SJCRH30 (cell line): ENCODE measurements at places on chromosomes 3 and 15. TPM values are rescaled to one million over a fixed set of nuclear protein-coding genes. Genes with fewer than 3 reads are reported as not detected.

- H3K4me1 ChIP-seq, result no peaks in the 10 kb centered on the region
- H3K27me3 ChIP-seq, result no peaks in the 10 kb centered on the region
- no peak overlapping the region for H3K4me3 ChIP-seq
- H3K27ac ChIP-seq, result no peak overlapping the region
These were observed 34.3 kb upstream of the ANKDD1A start for GRCh38 chr15:64877435-64877834.

Gene TGM5
- not detected in 2 replicates for total RNA-seq

Gene RPP14
- total RNA-seq, result 15.1 and 15.2 TPM in 2 replicates

DNA sequence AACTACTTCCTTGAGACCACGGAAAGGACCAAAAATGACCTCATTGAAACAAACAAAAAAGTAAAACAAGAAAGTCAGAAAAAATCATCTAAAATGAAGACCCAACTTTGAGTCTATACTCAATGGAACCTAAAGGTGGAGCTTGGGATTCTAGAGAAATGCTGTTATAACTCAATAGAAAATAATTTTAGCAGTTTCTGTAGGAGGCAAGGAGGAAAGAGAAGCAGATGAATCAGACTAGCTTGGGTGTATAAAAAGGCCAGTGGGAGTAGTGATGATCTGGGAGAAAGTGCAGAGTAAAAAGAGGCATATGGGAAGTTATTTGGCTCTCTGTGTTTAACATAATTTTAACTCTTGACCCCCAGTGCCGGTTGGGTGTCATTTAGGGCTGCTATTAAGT, 94.4 kb downstream of the TMCO5A start:
- H3K4me3 ChIP-seq, result no peak overlapping the region
- H3K4me1 ChIP-seq, result no peaks in the 10 kb centered on the region
- no peaks in the 10 kb centered on the region for H3K27me3 ChIP-seq
- H3K36me3 ChIP-seq, result no peaks in the 10 kb centered on the region

DNA sequence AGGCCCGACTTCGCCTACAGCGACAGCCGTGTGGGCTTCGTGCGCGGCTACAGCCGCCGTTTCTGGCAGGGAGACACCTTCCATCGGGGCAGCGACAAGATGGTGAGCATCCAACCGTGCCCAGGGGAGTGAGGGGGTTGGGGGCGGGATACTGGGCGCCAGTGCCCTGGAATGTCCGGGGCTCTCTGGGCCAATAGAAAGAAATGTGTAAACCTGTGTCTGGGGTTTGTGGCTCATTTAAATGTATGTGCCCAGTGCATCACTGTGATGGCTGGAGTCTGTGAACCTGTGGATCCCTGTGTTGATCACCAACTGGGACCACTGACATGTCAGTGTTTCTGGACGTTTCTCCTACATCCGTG, 423 bp downstream of the CHAC1 start:
- no peak overlapping the region for H3K27ac ChIP-seq
- no peaks in the 10 kb centered on the region for H3K27me3 ChIP-seq
- no peaks in the 10 kb centered on the region; the same call in 1 of the 2 replicates for H3K36me3 ChIP-seq
- peak overlapping the region; percentile 69 for H3K4me3 ChIP-seq

- peak overlapping the region; percentile 59 for H3K27ac ChIP-seq
- peak; percentile 81 for DNase-seq
- peak overlapping the region; percentile 41 for H3K4me3 ChIP-seq
- H3K27me3 ChIP-seq, result no peaks in the 10 kb centered on the region
- H3K4me1 ChIP-seq, result peaks cover 29% of the 10 kb centered on the region
These were observed 63.9 kb downstream of the ETV5 start for GRCh38 chr3:186044968-186045367.

DNA sequence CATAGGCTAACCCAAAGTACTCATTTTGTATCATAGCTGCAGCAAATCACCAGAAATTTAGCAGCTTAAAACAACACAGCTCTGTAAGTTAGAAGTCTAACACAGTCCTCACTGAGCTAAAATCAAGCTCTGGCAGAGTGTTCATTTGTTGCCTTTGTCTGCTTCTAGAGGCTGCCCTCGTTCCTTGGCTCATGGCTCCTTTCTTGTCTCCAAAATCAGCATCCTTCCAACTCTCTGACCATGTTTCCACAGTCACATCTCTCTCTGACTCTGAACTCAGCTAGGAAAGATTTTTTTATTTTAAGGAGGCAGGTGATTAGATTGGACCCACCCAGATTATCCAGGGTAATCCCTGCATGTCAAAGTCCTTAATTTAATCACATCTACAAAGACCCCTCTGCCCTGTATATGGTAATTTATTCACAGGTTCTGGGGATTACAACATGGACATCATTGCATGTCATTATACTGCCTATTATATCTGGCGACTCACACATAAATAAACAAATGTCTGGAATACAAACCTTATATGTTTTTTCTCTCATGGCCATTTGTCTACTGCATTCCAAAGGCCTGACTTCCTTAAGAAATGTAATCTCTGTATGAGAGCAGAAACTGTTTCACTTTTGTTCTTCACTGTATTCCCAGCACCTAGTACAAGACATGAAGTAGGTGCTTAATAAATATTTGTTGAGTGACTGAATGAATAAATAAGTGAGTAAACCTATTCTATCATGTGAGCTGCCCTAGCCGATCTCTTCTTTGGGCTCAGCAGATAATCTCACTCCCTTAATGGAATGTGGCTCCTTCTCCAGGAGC, 15.1 kb upstream of the UACA start:
- DNase-seq, result no peak
- H3K27ac ChIP-seq, result no peak overlapping the region
- no peaks in the 10 kb centered on the region for H3K36me3 ChIP-seq
- no peaks in the 10 kb centered on the region for H3K27me3 ChIP-seq

Gene ARHGEF26
- 14.3 and 19.4 TPM in 2 replicates for total RNA-seq

Gene TM6SF1
- total RNA-seq, result 4.1 and 5.4 TPM in 2 replicates

Gene CORO2B
- not detected in 2 replicates for total RNA-seq

DNA sequence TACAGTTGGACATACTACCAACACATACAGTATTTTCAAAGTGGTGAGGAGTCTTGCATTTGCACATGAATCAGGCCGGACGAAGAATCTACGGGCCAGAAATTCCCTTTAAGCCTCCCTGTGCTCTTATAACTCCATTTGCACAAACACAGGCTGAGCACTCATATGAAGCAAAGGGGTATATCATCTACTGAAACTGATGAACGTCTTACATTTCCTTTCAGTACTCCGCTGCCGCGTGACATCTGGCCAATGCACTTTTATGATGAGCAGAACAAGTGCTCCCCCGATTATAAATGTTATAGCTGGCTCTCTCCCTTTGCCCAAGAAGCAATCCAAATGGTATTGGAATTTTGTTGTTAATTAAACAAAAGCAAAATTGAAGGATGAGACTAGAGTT, 110.3 kb upstream of the ICE2 start:
- no peaks in the 10 kb centered on the region for H3K27me3 ChIP-seq
- peaks cover 11% of the 10 kb centered on the region; the same call in 1 of the 2 replicates for H3K4me1 ChIP-seq
- peaks cover 3% of the 10 kb centered on the region; the same call in 1 of the 2 replicates for H3K36me3 ChIP-seq

Gene NAALADL2
- 1.2 and 3.1 TPM in 2 replicates for total RNA-seq

Gene RASGRP1
- 1.4 and 1.9 TPM in 2 replicates for total RNA-seq

- no peaks in the 10 kb centered on the region for H3K4me1 ChIP-seq
- H3K36me3 ChIP-seq, result no peaks in the 10 kb centered on the region
- no peak for DNase-seq
- 0 out of 2 replicates have a peak, but pooled peaks cover 3% of the 10 kb centered on the region for H3K27me3 ChIP-seq
- H3K4me3 ChIP-seq, result no peak overlapping the region
- H3K27ac ChIP-seq, result no peak overlapping the region
These were observed 78.3 kb downstream of the TPRA1 start for GRCh38 chr3:127512256-127512655.

DNA sequence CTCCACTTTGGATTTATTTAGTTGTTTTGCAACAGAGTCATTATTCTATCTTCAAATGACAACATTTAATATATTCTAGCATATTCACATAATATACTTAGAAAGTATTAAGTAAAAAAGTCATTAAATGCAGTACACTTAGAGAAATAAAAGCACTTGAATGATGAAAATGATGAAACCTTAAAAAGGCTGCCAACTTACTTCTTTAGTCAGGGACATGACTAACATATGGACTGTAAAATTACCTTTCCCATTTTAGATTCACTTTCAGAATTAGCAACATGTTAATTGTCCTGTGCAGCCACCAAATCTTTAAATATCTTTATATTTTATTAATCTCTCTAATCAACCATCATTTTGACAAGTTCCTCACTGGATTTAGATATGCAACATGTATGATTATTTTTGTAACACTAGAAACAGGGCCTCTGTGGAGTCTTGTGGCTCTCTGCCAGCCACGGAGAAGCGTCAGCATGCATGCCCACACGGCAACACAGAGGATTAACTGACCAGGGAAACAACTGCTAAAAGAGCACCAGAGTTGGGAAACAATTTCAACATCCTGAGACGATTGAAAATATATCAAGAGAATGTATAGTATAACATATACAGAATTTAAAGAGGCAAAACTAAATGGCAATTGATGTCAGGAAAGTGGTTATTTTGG, 95.7 kb downstream of the ANO10 start:
- DNase-seq, result no peak
- H3K27ac ChIP-seq, result no peak overlapping the region
- no peaks in the 10 kb centered on the region for H3K36me3 ChIP-seq

Gene CPNE9
- total RNA-seq, result 0.06 TPM in 1 of 2 replicates, not detected in the other

DNA sequence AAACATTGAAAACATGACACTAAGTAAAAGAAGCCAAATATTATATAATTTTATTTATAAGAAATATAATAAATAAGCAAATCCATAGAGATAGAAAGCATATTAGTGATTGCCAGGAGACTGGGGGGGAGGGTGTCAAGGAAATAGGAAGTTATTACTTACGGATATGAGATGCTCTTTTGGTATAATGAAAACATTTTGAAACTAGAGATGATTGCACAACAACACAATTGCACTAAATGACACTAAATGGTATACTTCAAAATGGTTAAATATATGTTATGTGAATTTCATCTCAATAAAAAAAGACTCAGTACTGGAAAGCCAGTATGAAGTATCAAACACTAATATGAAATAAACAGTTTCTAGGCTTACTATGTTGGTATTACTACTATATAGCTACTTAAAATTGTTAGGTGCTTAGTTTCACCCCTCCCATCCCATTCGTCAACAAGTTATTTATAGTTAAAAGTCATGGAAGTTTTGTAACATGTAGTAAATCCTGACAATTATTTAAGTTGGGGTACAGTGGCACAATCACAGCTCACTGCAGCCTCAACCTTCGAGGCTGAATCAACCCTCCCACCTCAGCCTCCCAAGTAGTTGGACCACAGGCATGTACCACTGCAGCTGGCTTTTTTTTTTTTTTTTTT, 43.7 kb downstream of the STAG1 start:
- no peaks in the 10 kb centered on the region for H3K27me3 ChIP-seq
- DNase-seq, result no peak
- no peaks in the 10 kb centered on the region for H3K4me1 ChIP-seq
- no peak overlapping the region for H3K4me3 ChIP-seq
- H3K27ac ChIP-seq, result no peak overlapping the region

DNA sequence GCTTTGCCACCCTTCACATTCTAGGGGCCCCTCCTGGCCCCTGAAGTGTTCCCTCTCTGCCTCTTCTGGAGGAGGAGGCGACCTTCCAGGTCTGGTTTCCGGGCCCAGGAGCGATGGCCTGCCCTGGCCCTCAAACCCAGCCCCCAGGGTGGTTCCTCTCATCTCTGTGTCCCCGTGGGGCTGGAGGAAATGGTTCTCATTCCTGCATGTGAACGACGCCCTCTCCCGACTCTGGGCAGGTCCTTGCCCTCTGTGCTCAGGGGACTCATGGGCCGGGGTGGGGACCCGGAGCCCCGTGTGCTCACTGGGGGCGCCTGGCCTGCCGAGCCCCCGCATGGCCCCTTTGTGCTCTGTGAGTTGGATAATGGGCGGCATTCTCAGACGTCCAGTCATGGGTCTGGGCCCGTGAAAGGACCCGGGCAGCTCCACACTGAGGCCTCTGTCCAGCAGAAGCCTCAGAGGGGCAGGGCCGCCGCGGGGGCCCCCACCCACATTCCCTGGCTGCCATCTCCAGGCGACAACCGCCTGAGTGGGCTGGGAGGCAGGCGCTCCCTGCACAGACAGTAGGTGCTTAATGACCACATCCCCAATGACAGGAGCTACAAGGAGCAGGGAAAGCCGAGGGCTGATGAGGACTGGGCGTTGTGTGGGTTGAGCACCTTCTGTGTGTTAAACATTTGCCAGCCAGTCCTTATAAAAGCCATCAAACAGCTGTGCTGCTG, 5.5 kb upstream of the PLXND1 start:
- peak overlapping the region; percentile 84 for H3K27ac ChIP-seq
- H3K4me3 ChIP-seq, result peak overlapping the region; percentile 30
- H3K4me1 ChIP-seq, result peaks cover 25% of the 10 kb centered on the region

Gene TRPM1
- 0.06 TPM in 1 of 2 replicates, not detected in the other for total RNA-seq

Gene MLF1
- 19.3 and 21.2 TPM in 2 replicates for total RNA-seq

DNA sequence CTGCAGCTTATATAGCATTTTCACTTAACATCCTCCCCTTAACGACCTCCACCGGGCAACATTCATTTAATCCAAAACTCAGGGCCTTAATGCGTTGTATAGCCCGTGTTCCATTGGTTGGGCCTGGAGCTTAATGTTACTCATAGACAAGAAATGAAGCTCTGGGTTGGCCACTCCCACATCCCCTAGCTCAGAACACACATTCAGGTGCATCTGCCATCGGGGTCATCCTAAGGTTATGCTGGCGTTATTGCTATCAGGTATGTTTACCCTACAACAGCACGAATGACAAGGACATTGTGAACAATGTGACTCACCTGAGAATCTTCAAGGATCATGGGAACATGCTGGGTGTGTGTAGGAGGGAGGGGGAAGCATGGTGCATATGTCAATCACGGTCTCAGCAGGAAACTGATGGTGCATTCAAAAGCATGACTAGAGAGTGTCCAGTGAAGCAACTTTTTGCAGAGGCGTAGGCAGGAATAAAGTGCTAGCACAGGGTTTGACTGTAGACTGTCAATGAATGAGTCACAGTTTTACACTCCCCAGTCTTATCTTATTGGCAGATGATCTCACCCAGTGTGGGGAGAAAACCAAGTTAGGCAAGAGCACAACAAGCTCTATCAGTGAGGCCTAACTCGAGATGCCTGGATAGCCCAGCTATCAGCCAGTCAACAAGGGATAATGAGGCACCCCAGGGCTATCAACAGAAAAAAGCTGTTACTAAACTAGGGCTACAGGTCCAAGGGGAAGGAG, 402.1 kb upstream of the MCTP2 start:
- no peaks in the 10 kb centered on the region for H3K36me3 ChIP-seq
- H3K4me3 ChIP-seq, result no peak overlapping the region
- peak; percentile 45 for DNase-seq
- H3K4me1 ChIP-seq, result no peaks in the 10 kb centered on the region; the same call in 1 of the 2 replicates

GRCh38 chr15:60135961-60136360, 131.8 kb downstream of the FOXB1 start:
- no peaks in the 10 kb centered on the region for H3K27me3 ChIP-seq
- H3K36me3 ChIP-seq, result no peaks in the 10 kb centered on the region
- H3K4me3 ChIP-seq, result no peak overlapping the region
- H3K27ac ChIP-seq, result no peak overlapping the region

Gene PTPRG
- 22.5 and 25.2 TPM in 2 replicates for total RNA-seq

DNA sequence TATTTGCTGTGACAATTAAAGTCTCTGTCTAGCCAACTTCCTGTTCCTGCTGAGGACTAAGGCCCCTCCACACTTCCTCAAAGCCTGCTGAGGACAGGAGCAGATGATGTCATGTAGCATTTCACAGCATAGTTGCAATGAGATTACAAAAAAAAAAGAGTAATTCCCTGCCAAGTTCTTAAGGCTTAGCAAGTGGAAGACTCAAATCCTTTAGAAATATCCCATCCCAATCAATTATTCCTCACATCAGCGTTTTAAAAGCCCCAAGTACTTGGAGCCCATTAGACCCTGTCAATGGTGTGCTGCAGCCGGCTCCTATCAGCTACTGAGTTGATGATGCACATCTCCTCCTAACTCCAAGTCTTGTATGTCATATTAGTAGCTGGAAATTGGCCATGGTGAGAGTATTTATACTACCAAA, 51.7 kb downstream of the TRANK1 start:
- peaks cover 3% of the 10 kb centered on the region; the same call in 1 of the 2 replicates for H3K4me1 ChIP-seq
- H3K4me3 ChIP-seq, result no peak overlapping the region
- no peak for DNase-seq
